ENCODE measurements at places on chromosomes 5 and 9. TPM values are rescaled to one million over a fixed set of nuclear protein-coding genes. Genes with fewer than 3 reads are reported as not detected.
A peak's percentile ranks its signal among the peaks of the same experiment; 100 is the strongest.

ADAMTS12 gene
- not detected for total RNA-seq

DNA sequence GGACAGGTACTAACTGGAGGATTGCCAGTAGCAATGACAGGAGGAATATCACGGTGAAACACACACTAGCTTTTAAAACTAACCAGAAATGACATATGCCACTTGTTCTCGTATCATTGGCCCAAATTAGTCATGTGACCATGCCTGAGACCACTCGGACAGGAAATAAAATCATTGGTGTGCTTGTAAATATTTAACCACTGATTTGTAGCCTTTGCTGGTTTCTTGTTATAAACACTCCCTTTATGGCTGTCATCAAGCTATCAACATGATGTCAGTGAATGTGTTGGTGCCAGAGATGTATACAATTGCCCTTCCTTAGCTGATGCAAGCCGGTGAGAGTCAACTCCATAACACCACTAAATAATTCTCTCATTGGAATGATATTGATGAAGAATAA lies 123.7 kb upstream of the ANKH start:
- no peak for DNase-seq
- no peaks in the 10 kb centered on the region for H3K4me1 ChIP-seq
- no peaks in the 10 kb centered on the region for H3K36me3 ChIP-seq
- no peak overlapping the region for H3K27ac ChIP-seq
- H3K27me3 ChIP-seq, result no peaks in the 10 kb centered on the region

- H3K36me3 ChIP-seq, result no peaks in the 10 kb centered on the region
- no peak overlapping the region for H3K27ac ChIP-seq
- no peaks in the 10 kb centered on the region for H3K27me3 ChIP-seq
- DNase-seq, result no peak
These were observed 273.9 kb downstream of the GADD45G start for GRCh38 chr9:89878687-89879086.

HSPB3 gene
- not detected for total RNA-seq

DNA sequence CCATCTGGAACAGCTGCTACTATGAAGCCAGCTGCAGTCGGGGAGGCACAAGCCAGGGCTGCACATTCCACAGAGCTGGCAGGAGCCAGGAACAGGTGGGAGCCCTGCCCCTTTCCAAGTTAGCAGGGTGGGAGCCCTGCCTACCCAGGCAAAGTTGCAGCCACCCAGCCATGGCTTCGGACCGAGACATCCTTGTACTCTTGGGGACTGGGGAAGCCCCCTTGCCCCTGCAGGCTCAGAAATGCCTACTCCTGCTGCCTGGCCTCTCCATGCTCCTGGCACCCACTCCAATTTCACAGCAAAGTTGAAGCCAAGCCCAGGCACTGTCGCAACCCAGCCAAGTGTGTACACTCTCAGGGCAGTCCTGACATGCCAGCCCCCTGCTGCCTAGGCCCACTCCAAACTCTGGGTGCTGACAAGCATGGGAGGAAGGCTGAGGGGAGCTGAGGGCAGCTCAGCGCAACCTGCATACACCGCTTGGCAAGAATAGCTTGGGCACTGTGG lies 165.1 kb downstream of the RNF180 start:
- no peaks in the 10 kb centered on the region for H3K27me3 ChIP-seq
- no peaks in the 10 kb centered on the region for H3K4me1 ChIP-seq
- no peak overlapping the region for H3K27ac ChIP-seq
- no peak overlapping the region for H3K4me3 ChIP-seq

GRCh38 chr5:172004824-172005237 lies 1.6 kb downstream of the FBXW11 start:
- no peaks in the 10 kb centered on the region for H3K27me3 ChIP-seq
- peak overlapping the region; percentile 71 for H3K27ac ChIP-seq

DNA sequence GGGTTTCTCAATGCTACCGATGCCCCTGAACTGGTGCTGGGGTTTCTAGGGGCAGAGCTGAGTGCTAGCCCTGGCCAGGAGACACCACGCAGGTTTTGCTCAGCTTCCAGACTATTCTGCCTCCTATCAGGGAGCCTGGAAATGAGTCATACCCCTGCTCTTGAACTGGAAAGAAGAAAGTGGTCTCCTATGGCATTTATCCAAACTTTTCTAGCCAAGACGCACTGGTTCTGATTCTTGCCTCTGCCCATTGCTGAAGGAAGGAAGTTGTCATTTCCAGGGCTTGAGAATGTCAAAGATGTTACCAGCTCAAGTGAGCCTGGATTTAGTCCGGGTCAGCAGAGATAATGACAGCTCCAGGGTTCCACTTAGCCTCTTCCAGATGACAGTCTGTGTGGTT lies 561.9 kb downstream of the CDK5RAP2 start:
- no peaks in the 10 kb centered on the region for H3K36me3 ChIP-seq
- no peak overlapping the region for H3K27ac ChIP-seq
- no peak overlapping the region for H3K4me3 ChIP-seq
- DNase-seq, result no peak
- no peaks in the 10 kb centered on the region for H3K4me1 ChIP-seq
- no peaks in the 10 kb centered on the region for H3K27me3 ChIP-seq

ORM2 gene
- not detected for total RNA-seq

GRCh38 chr9:72476100-72476499 lies 45.3 kb upstream of the TMC1 start:
- DNase-seq, result no peak
- H3K4me3 ChIP-seq, result no peak overlapping the region
- no peaks in the 10 kb centered on the region for H3K36me3 ChIP-seq
- H3K4me1 ChIP-seq, result no peaks in the 10 kb centered on the region
- no peaks in the 10 kb centered on the region for H3K27me3 ChIP-seq
- H3K27ac ChIP-seq, result no peak overlapping the region

- no peaks in the 10 kb centered on the region for H3K36me3 ChIP-seq
- H3K4me3 ChIP-seq, result no peak overlapping the region
- H3K27me3 ChIP-seq, result no peaks in the 10 kb centered on the region
- no peaks in the 10 kb centered on the region for H3K4me1 ChIP-seq
- no peak for DNase-seq
These were observed 404.6 kb upstream of the ARRDC3 start for GRCh38 chr5:91787718-91788117.

- no peak overlapping the region for H3K4me3 ChIP-seq
- no peak for DNase-seq
- H3K4me1 ChIP-seq, result no peaks in the 10 kb centered on the region
- no peak overlapping the region for H3K27ac ChIP-seq
- no peaks in the 10 kb centered on the region for H3K27me3 ChIP-seq
These were observed 116.8 kb downstream of the BOD1 start for GRCh38 chr5:173499471-173500212.

ESM1 gene
- not detected for total RNA-seq

DNA sequence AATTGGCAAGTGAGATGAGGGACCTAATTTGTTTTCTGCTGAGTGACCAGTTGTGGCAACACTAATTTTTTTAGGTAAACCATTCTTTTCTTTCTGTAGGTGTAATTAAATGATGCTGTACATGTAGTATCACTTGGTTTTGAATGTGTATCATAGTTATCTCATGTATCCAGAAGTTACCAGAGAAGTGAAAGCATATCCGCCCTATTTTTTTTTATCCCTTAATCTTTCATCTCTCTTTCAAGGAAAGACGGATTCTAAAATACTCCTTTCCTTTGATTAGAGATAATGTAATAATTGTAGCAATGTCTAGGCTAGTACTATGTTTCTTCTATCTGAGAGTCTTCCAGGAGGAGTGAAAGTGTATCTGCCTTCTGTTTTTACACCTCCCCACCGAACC lies 7.1 kb downstream of the KDM3B start:
- H3K36me3 ChIP-seq, result peaks cover 4% of the 10 kb centered on the region
- no peaks in the 10 kb centered on the region for H3K27me3 ChIP-seq

LCN2 gene
- not detected for total RNA-seq

- H3K36me3 ChIP-seq, result no peaks in the 10 kb centered on the region
- no peak for DNase-seq
- H3K4me1 ChIP-seq, result no peaks in the 10 kb centered on the region
- no peak overlapping the region for H3K27ac ChIP-seq
These were observed 57.4 kb upstream of the JAK2 start for GRCh38 chr9:4927701-4928100.

GRCh38 chr9:129370770-129371169 lies 192.7 kb upstream of the IER5L start:
- H3K27me3 ChIP-seq, result peaks cover 3% of the 10 kb centered on the region
- no peak for DNase-seq
- no peaks in the 10 kb centered on the region for H3K36me3 ChIP-seq
- H3K4me1 ChIP-seq, result no peaks in the 10 kb centered on the region
- H3K27ac ChIP-seq, result no peak overlapping the region

GRCh38 chr9:137502008-137502911 lies 43.1 kb upstream of the NSMF start:
- no peak overlapping the region for H3K4me3 ChIP-seq
- no peaks in the 10 kb centered on the region for H3K27me3 ChIP-seq
- no peaks in the 10 kb centered on the region for H3K36me3 ChIP-seq
- no peak for DNase-seq
- H3K27ac ChIP-seq, result no peak overlapping the region
- no peaks in the 10 kb centered on the region for H3K4me1 ChIP-seq

DNA sequence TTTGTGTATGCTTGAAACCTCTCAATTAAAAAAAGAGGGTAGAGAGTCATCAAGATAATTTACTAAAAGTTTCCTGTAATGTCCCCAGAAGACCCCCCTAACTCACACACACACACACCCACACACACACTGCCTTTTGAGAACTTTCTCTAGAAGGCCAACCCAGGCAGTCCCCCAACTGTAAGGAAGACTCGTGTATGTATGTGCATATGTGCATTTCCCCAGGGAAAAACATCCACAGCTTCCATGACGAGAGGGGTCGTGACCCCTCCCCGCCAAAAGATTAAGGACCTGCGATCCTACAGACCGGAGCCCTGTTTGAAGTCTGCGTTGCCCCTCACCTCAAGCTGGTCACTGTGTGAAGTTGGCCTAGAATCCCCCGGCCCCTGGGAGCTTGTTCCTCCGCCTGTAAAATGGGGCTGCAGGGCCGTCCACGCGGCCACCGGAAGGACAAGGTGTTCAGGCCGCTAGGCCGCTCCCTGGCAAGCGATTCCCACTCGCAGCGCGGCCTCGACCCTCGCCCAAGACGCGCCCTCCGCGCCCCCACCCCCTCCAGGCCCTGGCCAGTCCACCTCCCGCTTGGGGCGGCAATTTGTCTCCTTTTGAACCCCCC lies 435 bp upstream of the CDX1 start:
- H3K4me1 ChIP-seq, result 0 out of 2 replicates have a peak, but pooled peaks cover 2% of the 10 kb centered on the region
- no peaks in the 10 kb centered on the region for H3K27me3 ChIP-seq
- no peak overlapping the region for H3K27ac ChIP-seq

Data from Karpas-422 (cell line).